ENCODE measurements at places on chromosomes 3 and 15.

DNA sequence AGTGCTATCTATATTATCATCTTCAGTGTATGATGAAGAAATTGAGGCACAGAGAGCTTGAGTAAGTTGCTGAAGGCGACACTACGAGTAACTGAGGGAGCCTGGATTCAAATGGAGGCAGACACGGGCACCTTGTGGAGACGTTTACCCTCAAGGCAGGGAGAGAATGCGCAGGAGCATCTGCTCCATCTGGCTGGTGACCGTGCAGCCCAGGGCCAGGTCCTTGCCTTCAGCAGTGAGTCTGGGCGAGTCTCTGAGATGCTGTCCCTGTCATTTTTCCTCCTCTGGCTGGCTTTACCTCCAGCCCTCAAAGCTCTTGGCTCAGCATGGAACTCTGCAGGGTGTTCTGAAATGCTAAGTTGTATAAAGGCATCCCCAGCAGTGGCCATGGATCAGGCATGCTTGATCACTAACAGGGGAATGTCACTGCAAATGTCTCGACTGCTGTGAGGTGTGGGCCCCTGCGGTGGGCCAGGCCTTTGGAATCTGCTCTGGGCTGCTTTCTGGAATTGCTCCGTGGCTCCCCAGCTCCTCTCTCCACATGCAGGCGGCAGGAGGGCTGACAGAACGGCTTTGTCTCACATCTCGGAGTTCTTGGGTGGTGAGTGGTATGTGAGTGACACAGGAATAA, 19.7 kb downstream of the SPSB4 start:
- DNase-seq, result no peak

GRCh38 chr3:98003306-98003969, 31.2 kb upstream of the RIOX2 start:
- no peak for DNase-seq

GRCh38 chr15:94910166-94910565, 678.8 kb downstream of the MCTP2 start:
- DNase-seq, result no peak

GRCh38 chr15:64288999-64289398, 67.0 kb downstream of the CSNK1G1 start:
- DNase-seq, result peak; percentile 13

DNA sequence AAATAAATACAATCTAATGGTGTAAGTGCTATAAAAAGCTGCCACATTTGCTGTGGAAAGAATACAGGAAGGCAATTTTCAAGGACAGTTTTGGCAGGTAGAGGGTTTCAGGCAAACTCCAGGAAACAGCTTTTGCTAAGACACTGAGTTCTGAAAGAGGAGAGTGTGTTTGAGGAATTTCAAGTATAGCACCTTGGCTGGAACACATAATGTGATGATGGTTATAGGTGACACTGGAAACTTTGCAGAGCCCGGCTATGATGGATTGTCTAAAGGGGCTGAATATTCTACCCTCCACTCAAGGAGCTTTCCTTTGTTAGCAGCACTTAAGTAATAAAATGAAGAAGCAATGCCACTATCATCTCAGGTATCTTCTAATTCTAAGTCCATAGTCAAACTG, 209.4 kb upstream of the TGFBR2 start:
- no peak for DNase-seq

GRCh38 chr15:71152542-71152941, 37.3 kb downstream of the THSD4 start:
- no peak for DNase-seq

- no peak for DNase-seq
Measured at GRCh38 chr3:192352142-192352541, 375.2 kb downstream of the FGF12 start.

GRCh38 chr15:74403991-74404563, 29.7 kb downstream of the SEMA7A start:
- DNase-seq, result no peak

GRCh38 chr3:138877226-138877625, 42.5 kb upstream of the PIK3CB start:
- no peak for DNase-seq

GRCh38 chr15:63805993-63806980, 27.5 kb downstream of the HERC1 start:
- DNase-seq, result peak; percentile 9

- DNase-seq, result peak; percentile 56
Measured at GRCh38 chr15:84658080-84658787, at the start of gene NMB. TSS of gene NMB (minus strand) at chr15:84658199. CDS start at chr15:84658152, 47 bp downstream.

- DNase-seq, result no peak
Measured at GRCh38 chr3:126353694-126354321, 3.4 kb downstream of the KLF15 start.

DNA sequence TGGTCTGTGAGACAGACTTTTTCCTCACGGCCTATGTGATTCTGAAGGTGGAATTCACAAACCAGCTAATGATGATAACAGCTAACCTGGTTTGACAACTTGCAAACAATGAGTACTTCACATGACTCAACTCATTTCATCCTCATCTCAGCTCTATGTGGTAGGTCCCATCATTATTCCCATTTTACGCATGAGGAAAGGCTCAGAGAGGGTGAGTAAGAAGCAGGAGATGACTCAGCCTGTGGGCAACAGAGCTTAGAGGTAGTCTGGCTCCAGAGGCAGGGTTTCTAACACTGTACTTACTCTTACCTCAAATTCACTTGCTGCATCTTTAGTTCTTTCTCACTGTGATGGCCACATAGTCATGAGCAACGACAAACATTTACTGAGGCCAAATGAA, 25.8 kb upstream of the PSMD6 start:
- DNase-seq, result peak; percentile 86

DNA sequence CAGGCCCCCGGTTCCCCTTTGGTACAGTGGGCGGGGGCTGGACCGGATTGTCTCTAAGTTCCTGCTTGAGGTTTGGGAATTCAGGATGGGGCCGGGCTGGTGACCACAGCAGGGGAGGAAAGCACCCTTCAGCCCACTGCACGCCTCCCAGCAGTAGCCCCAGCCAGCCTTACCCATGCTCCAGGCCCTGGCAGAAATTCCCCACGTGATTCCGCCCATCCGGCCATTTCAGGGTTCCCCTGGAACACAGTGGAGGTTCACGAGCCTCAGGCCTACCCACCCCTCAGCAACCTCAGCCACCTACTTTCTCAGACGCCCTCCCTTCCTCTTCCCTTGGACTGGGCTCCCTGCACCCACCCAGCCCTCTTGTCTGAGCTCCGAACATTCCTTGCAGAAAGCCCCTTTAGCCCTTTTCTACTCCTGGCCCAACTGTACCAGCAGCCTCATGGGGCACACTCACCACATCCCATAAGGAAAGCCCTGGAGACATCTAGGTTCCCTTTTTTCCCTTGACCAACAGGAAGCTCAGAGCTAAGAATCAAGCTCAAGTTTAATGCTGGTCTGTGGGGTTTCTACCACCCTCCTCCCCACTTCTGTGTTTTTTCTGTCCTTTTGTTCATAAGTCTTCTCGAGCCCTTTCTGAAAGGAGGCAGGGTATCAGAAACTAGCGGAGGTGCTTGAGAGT, 11.5 kb downstream of the ALS2CL start:
- no peak for DNase-seq

- DNase-seq, result no peak
Measured at GRCh38 chr3:131550562-131551465, 48.0 kb upstream of the MRPL3 start.

DNA sequence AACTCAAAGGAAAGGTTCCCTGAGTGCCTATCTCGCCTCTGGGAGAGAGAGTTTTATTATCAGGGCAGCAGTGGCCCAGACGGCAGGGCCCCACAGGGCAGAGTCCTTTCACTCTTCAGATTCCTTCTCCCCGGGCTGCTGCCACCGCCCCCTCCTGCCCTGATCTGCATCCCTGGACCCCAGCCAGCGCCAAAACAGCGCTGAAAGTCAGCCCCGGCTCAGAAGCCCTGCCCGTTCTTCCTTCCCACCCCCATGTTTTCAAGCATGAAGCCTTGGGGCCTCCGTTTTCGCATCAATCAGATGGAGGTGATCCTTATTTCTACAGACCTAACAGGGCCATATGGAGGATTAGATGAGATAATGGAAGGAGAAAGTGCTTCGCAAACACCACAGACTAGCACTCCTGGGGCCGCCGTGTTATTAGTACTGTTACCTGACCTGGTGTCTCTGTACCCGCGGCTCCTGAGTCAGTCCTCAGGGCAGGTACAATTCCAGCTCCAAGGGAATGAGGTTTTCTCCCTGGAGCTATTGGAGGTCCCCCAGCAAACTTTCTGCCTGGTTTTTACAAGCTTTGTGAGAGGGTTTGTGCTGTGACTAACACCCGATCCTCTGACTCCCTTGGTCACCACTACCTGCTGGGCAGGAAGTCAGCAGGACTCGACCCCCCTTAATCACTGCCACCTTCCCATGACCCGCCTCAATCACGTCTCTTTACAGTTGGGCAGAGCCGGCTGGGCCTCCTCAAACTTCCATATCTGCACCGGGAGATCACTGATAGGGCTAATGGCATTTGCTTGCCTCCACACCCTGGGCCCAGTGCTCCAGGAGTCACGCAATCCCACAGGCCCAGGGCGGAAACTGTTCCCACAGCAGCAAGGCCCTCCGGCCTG, 39.5 kb upstream of the TSEN2 start:
- no peak for DNase-seq

DNA sequence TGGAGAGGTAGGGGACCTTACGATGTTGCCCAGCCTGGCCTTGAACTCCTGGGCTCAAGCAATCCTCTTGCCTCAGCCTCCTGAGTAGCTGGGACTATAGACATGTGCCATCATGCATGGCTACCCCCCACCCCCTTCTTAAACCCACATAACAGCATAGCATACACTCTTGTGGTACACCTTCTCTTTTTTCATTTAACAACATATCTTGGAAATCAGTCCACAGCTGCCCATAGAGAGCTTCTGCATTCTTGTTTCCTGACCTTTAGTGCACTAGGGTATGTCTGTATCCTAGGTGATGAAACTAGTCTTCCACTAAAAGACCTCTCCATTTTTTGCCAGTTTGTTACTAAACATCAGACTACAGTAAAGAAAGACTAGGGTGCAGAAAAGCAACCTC, 33.0 kb downstream of the SLC28A1 start:
- DNase-seq, result no peak

- no peak for DNase-seq
Measured at GRCh38 chr15:89714775-89715174, 24.2 kb downstream of the WDR93 start.

- DNase-seq, result no peak
Measured at GRCh38 chr3:45179163-45179562, 33.0 kb upstream of the CDCP1 start.

DNA sequence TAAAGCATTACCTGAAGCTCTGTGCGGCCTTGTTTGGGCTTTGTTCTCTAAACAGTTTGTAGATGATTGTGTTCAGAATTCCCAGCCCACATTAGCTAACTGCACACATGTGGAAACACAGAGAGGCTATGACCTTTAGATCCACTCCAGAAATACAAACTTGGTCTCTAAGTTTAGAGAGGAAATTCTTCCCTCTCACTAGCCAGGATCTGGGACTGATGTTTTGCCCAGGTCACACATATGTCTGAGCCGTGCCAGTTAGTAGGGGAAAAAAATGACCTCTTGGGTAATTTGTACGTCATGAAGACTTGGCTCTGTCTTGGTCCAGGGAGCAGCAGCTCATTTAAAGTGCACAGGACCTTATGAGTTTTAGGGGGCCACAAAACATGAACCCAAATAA, 223.1 kb downstream of the RBMS3 start:
- peak; percentile 67 for DNase-seq

DNA sequence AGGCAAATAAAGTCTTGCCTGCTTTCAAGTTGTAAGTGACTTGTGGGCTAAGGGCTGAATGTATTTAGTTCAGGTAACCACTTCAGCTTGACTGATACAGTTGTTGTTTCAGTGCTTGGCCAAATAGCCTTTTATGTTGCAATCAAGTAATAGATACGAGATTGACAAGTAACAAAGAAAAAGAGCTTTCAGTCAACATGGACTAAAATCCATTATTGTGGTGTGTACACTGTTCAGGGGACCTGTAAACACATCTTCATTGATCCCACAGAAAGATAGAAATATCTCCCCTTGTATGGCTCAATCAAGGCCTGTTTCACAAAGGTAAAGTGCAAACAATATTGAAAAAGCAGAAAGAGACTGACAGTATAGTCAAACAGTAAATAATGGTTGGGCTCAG, 224.8 kb upstream of the TMCO5A start:
- DNase-seq, result no peak

- DNase-seq, result peak; percentile 18
Measured at GRCh38 chr3:36741285-36741684, 23.1 kb downstream of the DCLK3 start.

DNA sequence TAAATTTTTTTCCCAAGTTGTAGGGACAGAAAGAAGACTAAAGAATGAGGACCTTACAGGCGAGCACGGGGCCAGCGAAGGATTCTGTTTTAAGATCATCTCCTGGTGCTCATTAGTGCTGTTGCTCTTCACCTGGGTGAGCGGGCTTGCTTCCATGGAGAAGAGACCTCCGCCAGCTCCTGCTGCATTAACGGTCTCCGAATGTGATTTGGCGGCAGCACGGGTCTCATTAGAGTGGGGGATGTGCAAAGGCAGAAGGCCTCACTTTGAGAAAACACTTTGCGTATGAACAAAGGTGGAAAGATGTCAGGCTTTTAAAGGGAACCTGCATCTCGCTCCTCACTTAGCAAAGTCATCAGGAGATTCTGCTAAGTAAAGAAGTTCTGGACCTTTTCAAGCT, 753.4 kb upstream of the CFAP20DC start:
- no peak for DNase-seq
